Naive thymus-derived CD4-positive, alpha-beta T cell (primary cell): ENCODE measurements at places on chromosomes 1 and 21. TPM values are rescaled to one million over a fixed set of nuclear protein-coding genes. Genes with fewer than 3 reads are reported as not detected.

RNF186 gene
- not detected for total RNA-seq

LYPD8 gene
- total RNA-seq = not detected

MEAF6 gene
- total RNA-seq = 45.0 TPM

FTCD gene
- total RNA-seq = 4.2 TPM

B3GALT5 gene
- not detected in 2 replicates for total RNA-seq

DNASE2B gene
- not detected in 2 replicates for total RNA-seq

TIAM1 gene
- 103 TPM for total RNA-seq

RAB13 gene
- 2.1 TPM for total RNA-seq

C1QB gene
- total RNA-seq = 0.53 TPM

OR2T2 gene
- not detected for total RNA-seq

NRIP1 gene
- 42.6 TPM for total RNA-seq

FCRL6 gene
- total RNA-seq = 0.15 and 0.27 TPM in 2 replicates

CCDC17 gene
- total RNA-seq = 5.4 TPM

RXFP4 gene
- not detected in 2 replicates for total RNA-seq

GABRD gene
- total RNA-seq = not detected in 2 replicates

PTGER3 gene
- total RNA-seq = 2.4 TPM in 2 replicates

CYP4Z1 gene
- not detected for total RNA-seq

GRCh38 chr1:116909512-116910378, at the start of gene PTGFRN:
PTGFRN (plus strand) TSS chr1:116909916; CDS start chr1:116910204, 288 bp downstream.
- DNase-seq = peak; percentile 11

DNA sequence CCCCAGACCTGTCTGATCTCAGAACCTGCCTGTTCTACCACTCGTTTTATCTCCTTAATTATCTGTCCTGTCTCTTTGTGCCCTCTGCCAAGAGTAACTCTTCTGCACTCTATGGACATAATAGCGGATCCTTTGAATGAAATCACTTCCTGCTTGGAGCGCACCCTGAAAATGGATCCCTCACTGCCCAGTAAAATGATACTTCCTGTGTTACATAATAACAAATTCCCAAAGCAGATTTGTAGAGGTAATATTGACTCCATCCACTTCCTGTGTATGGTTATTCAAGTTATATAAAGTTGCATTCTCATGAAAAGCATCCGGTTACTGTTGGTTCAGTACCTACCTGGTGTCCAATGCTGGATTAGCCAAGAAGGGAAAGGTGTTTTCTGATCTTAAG, 246.0 kb downstream of the TRABD2B start:
- no peak for DNase-seq

DNA sequence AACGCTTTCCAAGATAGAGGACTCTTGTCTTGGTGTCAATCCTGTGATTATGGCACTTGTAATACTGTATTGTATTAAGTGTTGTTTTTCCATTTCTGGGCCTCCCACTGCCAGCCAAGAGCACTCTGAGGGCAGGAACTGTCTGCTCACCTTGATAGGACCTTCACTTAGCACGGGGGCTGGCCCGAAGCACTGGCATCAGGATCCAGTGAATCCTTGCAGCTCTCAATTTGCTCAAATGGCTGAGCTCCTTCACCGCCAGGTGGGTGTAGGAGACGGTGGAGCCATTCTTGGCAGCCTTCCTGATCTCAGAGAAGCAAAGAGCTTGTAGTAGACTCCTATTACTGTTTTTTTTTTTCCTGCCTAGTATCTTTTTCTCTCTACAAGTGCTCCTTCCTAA, 17.7 kb downstream of the MECR start:
- no peak for DNase-seq

GRCh38 chr1:152107984-152108881, 7.0 kb downstream of the TCHH start:
- DNase-seq = no peak

- peak; percentile 83 for DNase-seq
Observed at GRCh38 chr1:24932284-24932683, 2.2 kb upstream of the RUNX3 start.

GRCh38 chr1:161207173-161207572, 5.0 kb downstream of the NDUFS2 start:
- no peak for DNase-seq

DNA sequence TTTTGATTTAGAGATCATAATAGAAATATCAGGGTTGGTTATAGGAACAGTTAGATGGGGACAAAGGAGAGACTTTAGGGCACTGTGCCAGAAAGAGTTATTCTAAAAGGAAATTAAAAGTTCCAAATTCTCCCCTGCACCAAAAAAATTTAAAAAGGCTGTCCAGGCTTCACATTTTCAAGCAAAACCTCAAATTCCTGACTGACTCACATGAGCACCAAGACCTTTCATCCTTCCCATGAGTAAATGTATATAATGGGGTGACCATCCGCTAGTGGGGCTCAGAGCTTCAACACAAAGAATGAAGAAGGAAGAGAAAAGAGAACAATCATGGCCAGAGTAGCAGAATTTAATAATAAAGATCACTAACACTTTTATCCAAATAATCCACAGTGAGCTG, 131.6 kb upstream of the MROH9 start:
- no peak for DNase-seq

- no peak for DNase-seq
Observed at GRCh38 chr1:156601892-156602291, 613 bp upstream of the GPATCH4 start.

DNA sequence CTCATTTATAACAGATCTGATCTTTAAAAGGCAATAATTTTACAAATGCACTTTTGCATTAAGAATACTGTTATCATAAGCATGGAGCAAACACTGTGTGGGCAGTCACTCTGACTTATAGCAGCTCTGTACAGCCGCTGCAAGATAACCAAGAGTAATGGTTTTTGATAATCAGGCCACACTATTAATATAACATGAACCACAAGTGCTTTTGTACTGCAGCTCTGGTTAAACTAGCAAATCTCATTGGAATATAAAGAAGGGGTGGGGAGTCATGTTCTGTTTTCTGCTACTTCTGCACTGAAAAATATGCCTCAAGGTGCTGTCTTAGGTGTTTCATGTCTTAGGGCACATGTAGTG, 357.4 kb downstream of the LMO4 start:
- DNase-seq = no peak

GRCh38 chr21:35037384-35037765, 11.7 kb downstream of the RUNX1 start:
- DNase-seq = no peak

GRCh38 chr1:118986555-118987467, 1.3 kb downstream of the TBX15 start:
- DNase-seq = no peak

GRCh38 chr1:230548997-230549396, 93.3 kb upstream of the COG2 start:
- no peak for DNase-seq

- no peak for DNase-seq
Observed at GRCh38 chr1:219099307-219099706, 74.4 kb upstream of the LYPLAL1 start.

DNA sequence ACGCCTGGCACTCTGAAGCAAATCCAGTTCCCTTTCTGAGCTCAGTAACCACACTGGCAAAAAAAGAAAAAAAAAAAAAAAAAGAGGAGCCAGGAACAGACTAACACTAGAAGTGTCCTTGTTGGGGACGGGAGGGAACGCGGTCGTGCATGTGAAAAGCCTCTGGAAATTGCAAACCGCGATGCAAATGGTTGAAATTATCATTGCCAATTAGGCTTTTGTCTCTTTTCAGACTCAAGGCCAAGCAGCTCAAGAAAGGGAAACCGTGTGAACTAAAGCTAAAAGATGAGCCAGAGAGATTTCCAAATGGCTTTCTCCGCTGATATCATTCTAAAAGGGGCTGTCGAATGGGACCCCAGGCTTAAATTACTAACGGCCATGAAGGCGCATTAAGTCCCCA, 13.5 kb downstream of the TRABD2B start:
- DNase-seq = no peak

DNA sequence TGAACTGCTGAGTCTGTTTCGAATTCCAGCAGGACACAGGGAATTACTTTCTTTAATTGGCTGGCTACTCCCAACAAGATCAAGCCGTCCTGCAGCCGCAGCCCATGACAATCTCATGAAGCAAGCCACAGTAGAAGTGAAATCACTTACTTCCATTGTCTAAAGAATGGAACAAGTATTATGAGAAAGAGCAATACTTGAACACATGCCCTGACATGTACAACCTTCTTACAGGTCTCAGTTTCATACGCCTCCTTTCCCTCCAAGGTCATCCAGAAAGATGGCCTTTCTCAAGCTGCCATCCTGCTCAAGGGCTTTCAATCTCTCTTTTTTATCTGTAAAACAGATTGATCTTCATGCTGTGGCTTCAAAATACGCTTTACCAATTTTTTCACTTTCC, 85.1 kb downstream of the PCSK9 start:
- DNase-seq = no peak

GRCh38 chr1:44860331-44860730, 17.3 kb upstream of the PTCH2 start:
- DNase-seq = no peak

DNA sequence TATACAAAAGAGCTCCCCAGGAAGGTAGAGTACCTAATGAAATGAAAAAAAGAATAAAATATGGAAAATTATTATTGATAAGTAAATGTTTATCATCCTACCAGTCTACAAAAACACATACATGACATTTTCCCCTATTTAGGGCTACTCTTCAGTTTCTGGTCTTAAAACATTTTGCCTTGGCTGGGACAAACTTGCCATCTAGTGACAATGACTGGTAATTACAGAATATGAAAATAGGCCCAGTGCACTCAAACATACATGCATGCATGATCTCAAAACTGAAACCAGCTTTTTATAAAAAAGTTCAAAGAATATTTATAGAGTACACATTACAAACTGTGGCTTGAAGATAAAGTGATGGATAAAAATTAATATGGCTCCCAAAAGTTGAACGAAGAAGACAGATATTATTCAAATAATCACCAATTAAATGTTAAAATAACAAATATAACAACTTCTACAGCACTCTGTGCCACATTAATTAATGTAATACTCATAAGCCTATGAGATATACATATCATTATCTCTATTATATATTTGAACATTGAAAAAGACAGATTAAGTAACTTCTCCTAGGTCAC, 10.5 kb upstream of the RNPC3 start:
- DNase-seq = peak; percentile 50

DNA sequence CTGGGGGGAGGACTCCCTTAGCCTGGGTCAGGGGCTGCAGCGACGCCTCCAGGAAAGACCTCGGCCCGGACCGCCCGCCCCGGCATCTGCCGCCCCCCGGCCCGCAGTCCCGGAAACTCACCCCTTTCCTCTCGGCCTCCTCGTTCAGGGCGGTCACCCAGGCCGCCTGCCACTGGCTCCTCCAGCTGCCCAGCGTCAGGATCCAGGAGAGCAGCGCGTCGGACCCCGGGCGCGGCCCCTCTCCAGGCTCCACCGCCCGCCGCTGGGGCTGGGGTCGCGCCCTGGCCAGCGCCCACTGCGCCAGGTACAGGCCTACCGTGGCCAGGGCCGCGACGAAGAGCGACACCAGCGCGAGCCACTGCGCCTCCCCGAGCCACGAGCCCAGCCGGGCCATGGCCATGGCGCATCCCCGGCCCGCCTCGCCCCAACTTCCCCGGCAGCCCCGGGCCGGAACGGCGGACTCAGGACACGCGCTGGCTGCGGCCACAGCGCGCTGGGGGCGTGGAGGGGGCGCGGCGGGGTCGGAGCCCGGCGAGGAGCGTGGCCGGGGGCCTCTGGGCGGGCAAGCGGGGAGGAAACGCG, 478 bp downstream of the C2CD2 start:
- no peak for DNase-seq

DNA sequence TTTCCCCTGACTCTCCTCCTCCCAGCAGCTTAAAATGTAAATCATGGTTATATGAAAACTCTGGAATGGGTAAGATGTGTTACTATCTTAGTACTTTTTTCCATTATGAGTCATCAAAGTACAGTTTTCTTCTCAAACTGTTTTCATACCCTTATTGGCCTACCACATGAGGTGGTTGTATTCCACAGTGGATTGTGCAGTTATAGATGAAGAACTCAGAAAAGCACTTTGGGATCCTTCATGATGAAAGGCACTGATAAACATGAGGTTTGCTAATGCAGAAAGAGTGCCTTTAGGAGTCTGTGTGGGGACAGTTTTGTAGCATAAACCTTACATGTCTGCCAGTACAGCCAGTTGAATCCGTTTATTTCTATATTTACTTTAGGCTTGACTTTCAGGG, 32.0 kb upstream of the MYOCOS start:
- DNase-seq = no peak

DNA sequence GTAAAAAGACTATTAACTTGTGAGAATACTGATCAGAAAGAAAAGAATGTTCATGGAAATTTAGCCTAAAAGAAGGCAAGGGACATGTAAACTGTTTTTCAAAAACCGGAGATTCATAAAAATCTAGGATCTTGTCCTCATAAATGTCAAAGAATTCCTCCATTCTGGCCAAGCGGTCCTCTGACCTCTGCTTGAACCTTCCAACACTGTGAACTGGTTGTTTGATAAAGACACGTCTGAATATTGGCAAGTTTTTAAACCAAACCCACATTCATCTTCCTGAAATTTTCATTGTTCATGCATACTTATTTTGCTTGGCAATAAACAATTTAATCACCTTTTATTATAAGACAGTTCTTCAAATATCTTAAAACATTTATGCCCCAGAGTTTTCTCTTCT, 19.8 kb downstream of the ASPM start:
- DNase-seq = no peak

DNA sequence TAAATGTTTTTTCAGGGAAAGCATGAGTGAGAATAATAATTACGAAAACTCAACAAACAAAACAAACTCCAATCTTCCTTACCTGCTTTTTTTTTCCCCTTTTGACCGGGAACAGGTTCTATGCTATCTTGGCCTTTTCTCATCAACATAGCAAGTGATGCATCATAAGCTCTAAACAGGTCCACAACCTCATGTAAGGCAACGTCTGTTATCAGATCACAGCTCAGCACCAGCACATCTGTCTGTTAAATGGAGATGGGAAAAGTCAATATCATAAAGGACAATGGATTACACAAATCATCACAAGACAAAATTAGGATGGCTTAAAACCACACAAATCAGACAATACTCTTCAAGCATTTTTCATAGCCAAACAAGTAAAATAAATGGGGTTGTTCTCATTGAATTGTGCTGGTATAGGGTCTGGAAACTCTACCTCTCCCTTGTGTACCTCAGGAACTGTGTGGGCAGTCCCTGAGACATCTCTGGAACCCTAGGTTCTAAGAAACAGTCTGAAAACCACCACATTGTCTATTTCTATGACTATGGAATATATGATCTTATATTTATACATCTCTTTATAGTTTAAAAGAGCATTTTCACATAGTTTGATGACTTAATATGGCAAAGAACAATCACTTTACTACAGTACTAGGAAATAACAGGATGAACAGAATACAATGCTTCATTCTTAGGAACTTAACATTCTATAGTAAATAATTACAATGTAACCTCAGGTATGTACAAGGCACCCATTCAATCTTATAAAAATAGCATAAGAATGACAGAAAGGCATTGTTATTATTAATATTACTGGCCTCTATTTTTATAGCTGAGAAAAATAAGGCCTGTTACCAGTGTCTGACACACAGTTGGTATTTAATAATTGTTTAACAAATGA, 44.7 kb downstream of the EIF2B3 start:
- no peak for DNase-seq

GRCh38 chr1:41417335-41417682, 56.1 kb downstream of the FOXO6 start:
- DNase-seq = no peak

GRCh38 chr1:218679391-218679790, 334.3 kb downstream of the TGFB2 start:
- DNase-seq = no peak

GRCh38 chr1:21050031-21050430, 126.7 kb downstream of the EIF4G3 start:
- no peak for DNase-seq
